ENCODE measurements at places on chromosomes 2 and 18.

- no peak for DNase-seq
Observed at GRCh38 chr2:111105926-111106325, 14.8 kb upstream of the BCL2L11 start.

- no peak for DNase-seq
Observed at GRCh38 chr2:191643429-191643828, 34.5 kb upstream of the NABP1 start.

- no peak for DNase-seq
Observed at GRCh38 chr2:9831670-9832069, 11.6 kb upstream of the TAF1B start.

GRCh38 chr18:50633992-50634391, 74.1 kb downstream of the MAPK4 start:
- DNase-seq: no peak

- DNase-seq: no peak
Observed at GRCh38 chr2:11773747-11774525, 27.5 kb downstream of the LPIN1 start.

DNA sequence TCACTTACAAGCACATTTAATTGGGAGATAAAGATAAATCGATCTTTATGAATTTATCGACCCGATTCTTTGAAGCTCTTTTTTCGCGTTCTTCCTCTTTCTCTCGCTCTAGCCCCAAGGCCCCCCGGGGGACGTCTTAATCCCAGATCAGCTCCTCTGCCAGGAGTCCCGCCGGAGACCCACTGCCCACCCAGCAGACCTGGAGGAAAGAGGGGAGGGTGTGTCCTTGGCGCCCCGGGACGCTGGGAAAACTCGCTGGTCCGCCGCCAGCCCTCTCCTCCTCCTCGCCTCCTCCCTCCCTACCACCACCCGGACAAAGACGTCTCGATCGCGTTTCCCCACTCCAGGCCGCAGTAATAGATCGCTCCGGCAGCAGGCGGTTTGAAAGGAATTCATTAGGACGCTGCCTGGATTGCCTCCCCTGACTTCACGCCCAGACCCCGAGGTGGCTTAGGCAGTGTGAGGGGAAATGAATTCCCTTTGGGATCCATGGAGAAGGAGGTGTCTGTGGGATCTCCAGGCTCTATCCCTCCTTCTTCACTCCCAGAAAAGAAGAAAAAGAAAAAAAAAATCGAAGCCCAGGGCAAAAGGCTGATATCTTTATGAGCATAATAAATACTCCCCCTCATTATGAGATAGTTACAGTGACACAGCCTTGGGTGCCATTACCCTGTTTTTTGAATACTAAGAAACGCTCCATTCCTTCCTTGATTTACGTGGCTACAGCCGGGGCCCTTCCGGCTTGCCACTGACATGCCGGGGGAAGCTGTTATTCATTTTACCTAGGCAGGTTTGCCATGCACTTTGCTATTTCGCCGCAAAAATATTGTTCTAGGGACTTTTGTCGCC, 1.8 kb upstream of the GBX2 start:
- DNase-seq: no peak

- DNase-seq: no peak
Observed at GRCh38 chr18:46174342-46175041, 70.3 kb downstream of the HAUS1 start.

- no peak for DNase-seq
Observed at GRCh38 chr18:3110034-3110752, 97.2 kb upstream of the LPIN2 start.

DNA sequence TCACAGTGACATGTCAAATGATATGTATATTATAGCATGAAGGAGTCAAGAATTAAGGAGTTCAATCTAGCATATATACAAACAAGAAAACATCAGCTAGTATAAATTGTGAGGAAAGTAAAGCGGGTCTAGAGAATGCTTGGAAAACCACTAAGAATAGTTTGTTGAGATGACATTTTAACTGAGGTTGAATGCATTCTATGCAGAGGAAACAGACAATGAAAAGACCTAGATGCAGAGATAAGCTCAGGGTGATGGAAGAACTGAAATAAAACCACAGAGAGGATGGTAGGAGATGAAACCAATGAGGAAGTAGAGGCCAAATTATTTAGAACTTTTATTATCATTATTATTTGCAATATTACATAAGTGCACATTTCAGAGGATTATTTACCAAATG, 803.6 kb upstream of the FANCL start:
- DNase-seq: no peak

GRCh38 chr2:218405086-218405745, 5.5 kb downstream of the CTDSP1 start:
- DNase-seq: no peak

DNA sequence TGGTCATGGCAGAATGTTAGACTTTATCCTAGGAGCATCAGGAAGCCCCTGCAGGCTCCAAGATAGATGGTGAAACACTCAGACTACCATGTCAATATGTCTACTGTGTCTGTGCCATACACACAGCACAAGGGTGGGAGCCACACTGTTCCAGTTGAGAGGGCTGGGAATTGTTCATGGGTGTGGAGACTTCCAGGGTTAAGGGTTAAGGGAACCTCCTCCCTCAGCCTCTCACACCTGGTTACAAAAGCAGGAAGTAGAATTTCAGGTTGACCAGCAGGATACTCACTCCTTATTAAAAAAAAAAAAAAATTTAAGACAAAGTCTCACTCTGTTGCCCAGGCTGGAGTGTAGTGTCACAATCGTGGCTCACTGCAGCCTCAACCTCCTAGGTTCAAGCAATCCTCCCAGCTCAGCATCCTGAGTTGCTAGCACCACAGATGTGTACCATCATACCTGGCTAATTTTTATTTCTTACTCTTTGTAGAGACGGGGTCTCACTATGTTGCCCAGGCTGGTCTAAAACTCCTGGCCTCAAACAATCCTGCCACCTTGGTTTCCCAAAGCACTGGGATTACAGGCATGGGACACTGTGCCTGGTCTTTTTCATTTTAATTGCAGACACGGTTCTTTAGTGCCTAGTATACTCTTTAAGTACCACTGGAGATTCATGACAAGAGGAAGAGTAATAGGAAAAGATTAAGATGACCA, 26.0 kb downstream of the SULT1C2 start:
- DNase-seq: no peak

DNA sequence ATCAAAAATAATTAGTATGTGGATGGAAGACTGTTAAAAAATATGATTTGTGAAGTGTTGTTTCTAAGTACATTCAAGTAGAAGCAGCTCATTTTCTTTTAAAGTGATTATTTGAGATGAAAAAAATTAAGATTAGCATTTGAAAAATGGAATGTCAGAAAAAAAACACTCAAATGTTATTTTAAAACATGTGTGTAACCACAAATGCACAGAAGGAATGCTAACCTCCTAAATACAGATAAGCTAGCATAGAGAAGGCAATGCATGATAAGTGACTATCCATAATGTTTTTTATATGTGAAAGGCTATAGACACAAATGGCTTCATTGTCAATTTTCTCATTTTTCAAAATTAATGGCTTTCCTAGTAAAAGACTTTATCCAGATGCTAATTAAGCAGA, 198.9 kb downstream of the NYAP2 start:
- peak; percentile 3 for DNase-seq

GRCh38 chr18:69708844-69709243, 238.8 kb downstream of the CD226 start:
- no peak for DNase-seq

GRCh38 chr18:44816050-44816449, 135.4 kb downstream of the SETBP1 start:
- DNase-seq: no peak

DNA sequence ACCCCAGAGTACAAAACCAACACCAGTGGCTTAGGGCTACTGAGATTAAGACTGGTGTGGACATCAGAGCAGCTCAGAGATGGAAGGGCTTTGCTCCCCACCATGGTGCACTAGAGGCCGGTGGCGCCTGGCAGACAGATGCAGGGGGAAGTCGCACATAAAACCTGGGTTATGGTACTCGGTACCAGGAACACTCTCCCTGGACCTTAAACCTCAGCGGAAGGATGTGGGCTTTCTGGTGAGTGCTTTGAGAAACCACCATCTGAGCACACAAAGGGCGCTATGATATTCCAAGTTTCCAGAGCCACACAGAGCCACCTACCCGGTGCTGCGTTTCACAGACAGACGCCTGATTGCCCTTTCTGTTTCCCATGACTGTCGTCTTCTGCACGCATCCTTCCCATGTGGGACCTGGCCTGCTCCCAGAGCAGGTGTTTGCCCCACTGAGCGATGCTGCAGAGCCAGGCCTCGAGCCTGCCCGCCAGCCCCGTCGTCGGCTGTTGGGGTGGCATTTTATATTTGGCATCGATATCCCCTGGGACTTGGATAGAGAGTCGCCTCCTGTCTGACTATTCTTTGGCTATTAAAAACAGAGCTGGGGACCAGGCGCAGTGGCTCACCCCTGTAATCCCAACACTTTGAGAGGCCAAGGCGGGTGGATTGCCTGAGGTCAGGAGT, 89.5 kb upstream of the ODC1 start:
- no peak for DNase-seq

DNA sequence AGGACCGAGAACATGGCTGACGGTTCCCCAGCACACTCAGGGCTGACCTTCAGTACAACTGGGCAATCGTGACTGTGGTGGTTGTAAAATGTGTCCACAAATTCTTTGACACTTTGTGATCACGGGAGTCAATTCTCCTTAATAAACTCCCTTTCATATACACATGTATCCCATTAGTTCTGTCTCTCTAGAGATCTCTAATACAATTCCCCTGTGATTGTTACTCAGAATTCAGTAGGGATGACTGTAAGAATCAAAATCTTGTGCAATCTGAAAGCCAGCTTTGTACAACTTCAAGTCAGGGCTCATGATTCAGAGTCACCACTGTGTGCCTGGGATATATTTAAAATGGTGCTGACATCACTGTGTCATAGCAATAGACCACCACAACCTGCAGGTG, 89.5 kb upstream of the LMAN1 start:
- DNase-seq: no peak

DNA sequence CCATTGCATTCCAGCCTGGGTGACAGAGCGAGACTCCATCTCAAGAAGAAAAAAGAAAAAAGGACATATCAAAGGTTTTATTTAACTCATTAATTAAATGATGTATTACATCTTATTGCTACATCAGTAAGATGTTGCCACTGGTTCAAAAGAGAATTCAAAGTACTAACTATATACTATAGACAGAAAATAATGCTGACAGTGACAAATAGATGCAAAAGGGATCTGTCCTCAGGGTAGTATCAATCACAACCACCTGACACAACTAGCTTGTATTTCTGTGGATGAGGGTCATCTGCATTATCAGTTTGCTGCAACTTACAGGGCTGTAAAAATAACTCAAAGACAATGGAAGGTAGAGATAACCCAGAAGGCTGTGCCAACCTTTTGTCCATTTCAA, 16.4 kb upstream of the CREG2 start:
- no peak for DNase-seq

DNA sequence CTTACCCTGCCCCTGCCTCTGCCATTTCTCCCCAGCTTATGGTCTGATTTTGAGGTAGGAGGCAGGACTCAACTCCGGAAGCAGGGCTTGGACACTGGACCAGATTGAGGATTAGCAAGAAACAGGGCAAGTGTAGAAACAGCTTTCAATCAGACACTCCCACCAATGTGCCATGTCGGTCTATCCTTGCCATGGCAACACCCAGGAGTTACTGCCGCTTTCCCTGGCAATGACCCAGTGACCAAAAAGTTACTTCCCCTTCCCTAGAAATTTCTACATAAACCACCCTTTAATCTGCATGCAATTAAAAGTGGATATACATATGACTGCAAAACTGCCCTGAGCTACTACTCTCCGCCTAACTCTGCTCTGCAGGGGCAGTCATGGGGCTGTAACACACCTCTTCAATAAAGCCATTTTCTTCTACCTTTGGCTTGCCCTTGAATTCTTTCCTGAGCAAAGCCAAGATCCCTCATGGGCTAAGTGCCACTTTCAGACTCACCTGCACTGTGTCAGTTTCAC, 156.7 kb downstream of the LPIN1 start:
- DNase-seq: no peak

GRCh38 chr18:11074889-11075288, 74.5 kb downstream of the PIEZO2 start:
- no peak for DNase-seq

- DNase-seq: no peak
Observed at GRCh38 chr2:120660056-120660694, 75.5 kb upstream of the GLI2 start.

- DNase-seq: no peak
Observed at GRCh38 chr2:175964195-175964594, 37.9 kb downstream of the LNPK start.

DNA sequence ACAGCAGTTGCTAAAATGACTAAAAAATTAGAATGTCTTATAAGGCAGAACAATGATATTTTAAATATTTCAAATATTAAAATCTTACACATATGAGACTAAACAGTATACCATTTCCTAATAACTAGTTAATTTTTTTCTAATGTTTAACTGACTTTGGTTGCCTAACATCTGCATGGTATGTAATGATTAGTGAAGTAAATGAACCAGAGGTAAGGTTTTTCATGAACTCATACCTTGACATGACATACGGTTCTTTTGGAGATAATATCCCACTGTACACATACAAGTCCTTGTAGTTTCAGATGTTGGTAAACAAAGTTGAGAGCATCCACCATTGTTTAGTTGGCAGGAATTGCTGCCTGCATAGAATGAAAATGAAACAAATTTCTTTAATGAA, 1360.2 kb downstream of the LRP1B start:
- no peak for DNase-seq

GRCh38 chr2:170409164-170409535, 231.2 kb downstream of the MYO3B start:
- peak; percentile 15 for DNase-seq

- no peak for DNase-seq
Observed at GRCh38 chr2:224038049-224038829, 847 bp downstream of the SERPINE2 start.

DNA sequence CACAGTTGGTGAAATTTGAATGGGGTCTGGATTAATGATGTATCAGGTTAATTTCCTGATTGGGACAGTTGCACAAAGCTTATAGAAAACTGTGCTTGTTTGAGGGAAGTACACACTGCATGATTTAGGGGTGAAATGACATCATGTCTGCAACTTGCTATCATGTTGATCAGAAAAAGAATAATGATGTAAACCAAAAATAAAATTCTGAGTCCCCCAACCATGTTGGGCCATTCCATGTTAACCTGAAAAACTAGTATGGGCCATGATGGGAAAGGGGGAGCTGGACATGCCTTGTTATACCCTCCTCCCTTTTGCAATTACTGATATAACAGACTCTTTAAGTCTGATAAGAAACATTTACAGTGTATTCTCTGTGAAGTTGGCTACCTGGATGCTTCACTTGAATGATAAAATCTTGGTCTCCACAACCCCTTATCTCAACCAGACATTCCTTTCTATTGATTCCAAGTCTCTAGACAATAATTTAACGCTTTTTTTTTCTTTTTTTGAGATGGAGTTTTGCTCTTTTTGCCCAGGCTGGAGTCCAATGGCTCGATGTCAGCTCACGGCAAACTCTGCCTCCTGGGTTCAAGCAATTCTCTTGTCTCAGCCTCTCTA, 4.2 kb upstream of the INO80B start:
- DNase-seq: no peak

- DNase-seq: no peak
Observed at GRCh38 chr2:41033127-41033526, 581.2 kb upstream of the SLC8A1 start.

- no peak for DNase-seq
Observed at GRCh38 chr2:104845552-104845931, 8.4 kb upstream of the POU3F3 start.

GRCh38 chr2:222433332-222434173, 9.2 kb downstream of the SGPP2 start:
- DNase-seq: no peak

- no peak for DNase-seq
Observed at GRCh38 chr2:224551693-224552092, 33.5 kb downstream of the CUL3 start.
